T-helper 1 cell (primary cell): ENCODE measurements at places on chromosomes 6 and 20.
A peak's percentile ranks its signal among the peaks of the same experiment; 100 is the strongest.

DNA sequence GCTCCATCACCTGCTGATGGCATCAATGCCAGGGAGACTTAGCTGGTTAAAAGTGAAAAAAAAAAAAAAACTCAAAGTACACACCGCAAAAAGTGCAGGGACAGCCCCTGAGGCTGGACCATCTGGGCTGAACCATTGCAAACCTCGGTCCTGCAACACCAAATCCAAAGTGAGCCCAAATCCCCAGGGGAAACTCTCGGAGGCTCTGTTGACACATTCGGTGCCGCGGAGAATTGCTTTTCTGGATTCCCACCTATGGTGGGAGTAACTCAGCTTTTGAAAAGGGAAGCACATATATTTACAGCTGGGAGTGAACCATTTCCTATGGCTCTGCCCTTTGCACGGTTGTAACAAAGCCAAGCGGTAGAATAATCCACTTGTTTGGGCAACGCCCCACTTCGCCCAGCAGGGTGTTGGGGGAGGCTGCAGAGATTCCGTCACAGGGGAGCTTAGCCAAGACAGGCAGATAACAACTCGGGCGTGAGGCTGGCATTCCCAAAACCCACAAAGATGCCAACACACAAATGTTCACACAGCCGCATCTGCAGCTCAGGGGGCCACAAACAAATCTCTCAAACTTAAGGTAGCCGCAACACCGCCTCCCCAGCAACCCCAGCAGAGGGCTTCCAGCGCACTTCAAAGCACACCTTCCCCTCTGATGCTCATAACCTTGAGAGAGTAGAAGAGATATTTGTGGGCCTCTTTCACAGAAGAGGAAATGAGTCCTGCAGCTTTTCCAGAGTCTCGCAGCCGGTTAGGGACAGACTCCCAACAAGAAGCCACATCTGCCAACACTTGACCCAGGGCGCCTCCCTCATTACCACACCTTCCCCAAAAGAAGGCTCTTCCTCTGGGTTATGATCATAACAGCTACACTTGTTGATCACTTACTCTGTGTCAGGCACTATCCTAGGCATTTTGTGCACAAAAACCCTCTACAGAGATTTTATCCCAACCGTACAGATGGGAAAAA is 11.4 kb downstream of the ZC3H12D start:
- no peak for DNase-seq

GRCh38 chr6:37072526-37072925 is 67.1 kb downstream of the FGD2 start:
- DNase-seq, result no peak

DNA sequence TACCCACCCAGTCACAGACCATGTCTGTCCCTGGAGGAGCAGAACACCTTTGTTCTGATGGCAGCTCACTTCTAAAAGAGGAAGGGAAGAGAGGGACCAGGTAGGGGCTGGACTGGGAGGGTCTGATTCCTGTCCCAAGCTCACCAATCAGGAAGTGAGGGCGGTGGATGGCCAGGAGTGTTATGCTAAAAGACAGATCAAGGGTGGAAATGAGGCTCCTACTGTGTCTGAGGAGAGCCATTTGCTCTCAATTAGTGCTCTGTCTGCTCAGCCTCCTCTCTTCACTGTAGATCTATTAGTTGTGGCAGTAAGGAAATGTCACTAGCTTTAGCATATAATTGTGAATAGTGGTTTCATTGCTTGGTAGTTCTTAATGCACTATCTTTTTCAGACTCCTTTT is 72.5 kb downstream of the ARMC2 start:
- DNase-seq, result no peak

- no peak for DNase-seq
Observed at GRCh38 chr20:61524951-61525666, 273.0 kb downstream of the CDH4 start.

DNA sequence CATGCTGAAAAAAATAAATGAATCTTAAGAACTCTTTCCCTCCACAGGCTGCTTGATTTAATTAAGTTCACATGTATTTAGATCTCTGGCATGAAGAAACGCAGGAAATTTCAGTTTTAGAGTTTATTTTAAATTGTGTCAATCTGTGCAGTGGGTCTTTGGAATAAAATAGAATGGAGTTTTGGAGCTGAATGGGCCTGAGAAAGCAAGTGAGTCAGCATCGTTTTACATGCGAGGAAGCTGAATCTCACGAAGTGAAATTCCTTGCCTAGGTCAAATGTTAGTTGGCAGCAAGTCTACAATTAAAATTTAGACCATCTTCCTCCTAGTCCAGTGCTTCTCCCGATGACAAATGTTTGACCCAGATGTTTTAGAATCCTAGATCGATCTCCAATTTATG is 22.4 kb downstream of the MAP7 start:
- DNase-seq, result no peak

DNA sequence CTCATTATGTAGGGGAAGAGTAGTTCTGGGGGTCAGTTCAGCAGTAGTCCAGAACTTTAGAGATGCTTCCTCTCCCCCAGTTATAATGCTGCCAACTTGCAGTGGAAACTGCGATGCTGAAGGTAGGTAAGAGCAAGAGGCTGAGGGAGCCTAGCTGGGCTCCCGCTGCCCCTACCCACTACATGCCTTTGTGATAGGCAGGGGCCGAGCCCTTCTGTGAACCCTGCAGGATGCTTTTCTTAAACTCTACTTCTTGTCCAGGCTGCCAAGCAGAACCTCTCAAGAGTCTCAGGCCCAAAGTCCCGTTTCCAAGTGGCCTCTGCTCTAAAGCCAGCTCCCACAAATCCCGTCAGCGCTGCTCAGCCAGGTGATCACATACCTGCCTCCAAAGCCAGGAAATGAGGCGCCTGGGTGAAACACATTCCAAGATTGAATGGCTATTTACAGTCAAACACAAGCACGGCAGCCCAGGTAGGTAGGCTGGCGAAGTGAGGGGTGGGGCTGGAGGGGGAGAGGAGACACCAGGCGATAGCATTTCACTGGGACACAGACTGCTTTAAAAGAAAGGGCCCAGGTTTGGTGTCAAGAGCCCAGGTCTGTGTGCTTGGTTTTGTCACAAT is 150.7 kb downstream of the CD24 start:
- no peak for DNase-seq

- DNase-seq, result peak; percentile 33
Observed at GRCh38 chr6:85506441-85507093, 56.7 kb downstream of the NT5E start.

GRCh38 chr20:25145131-25145530 is 50.4 kb upstream of the ENTPD6 start:
- no peak for DNase-seq

GRCh38 chr20:20680991-20681508 is 31.4 kb downstream of the RALGAPA2 start:
- no peak for DNase-seq

DNA sequence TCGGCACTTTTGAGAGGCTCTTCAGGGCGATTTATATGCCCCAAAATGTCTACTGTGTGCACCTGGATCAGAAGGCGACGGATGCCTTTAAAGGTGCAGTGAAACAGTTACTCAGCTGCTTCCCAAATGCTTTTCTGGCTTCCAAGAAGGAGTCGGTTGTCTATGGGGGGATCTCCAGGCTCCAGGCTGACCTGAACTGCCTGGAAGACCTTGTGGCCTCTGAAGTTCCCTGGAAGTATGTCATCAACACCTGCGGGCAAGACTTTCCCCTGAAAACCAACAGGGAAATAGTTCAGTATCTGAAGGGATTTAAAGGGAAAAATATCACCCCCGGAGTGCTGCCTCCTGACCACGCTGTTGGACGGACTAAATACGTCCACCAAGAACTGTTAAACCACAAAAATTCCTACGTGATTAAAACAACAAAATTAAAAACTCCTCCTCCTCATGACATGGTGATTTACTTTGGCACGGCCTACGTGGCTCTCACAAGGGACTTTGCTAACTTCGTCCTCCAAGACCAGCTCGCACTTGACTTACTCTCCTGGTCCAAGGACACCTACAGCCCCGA is 8.2 kb downstream of the GCNT2 start:
- no peak for DNase-seq

GRCh38 chr20:38609815-38610214 is 8.2 kb downstream of the ARHGAP40 start:
- no peak for DNase-seq

- no peak for DNase-seq
Observed at GRCh38 chr20:35541118-35541782, 628 bp upstream of the ERGIC3 start.

DNA sequence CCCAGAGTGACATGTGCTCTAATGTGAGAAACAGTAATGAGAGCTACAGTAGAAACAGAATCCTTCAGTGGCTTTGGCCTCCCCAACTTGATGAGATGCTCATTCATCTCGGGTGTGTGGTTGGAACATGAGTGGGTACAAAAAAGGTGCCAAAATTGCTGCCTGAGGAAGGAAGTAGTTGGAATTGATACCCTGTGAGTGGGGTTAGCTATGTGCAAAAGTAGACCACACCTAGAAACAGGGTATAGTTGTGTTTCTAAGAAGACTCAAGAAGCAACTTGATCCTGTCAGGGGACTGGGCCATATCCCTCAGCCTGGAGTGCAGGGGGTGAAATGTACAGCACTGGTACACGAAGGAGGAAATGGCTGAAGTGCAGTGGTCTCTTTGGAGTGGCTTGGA is 206.4 kb upstream of the SUPT3H start:
- no peak for DNase-seq

- no peak for DNase-seq
Observed at GRCh38 chr6:5066456-5067093, 18.6 kb upstream of the PPP1R3G start.

- DNase-seq, result no peak
Observed at GRCh38 chr6:43847741-43848630, 78.0 kb downstream of the VEGFA start.

- DNase-seq, result no peak
Observed at GRCh38 chr6:165774903-165775601, 112.0 kb upstream of the PDE10A start.

- peak; percentile 25 for DNase-seq
Observed at GRCh38 chr20:62860924-62861691, 514 bp downstream of the TCFL5 start.
